ENCODE measurements at places on chromosomes 13 and 19.

DNA sequence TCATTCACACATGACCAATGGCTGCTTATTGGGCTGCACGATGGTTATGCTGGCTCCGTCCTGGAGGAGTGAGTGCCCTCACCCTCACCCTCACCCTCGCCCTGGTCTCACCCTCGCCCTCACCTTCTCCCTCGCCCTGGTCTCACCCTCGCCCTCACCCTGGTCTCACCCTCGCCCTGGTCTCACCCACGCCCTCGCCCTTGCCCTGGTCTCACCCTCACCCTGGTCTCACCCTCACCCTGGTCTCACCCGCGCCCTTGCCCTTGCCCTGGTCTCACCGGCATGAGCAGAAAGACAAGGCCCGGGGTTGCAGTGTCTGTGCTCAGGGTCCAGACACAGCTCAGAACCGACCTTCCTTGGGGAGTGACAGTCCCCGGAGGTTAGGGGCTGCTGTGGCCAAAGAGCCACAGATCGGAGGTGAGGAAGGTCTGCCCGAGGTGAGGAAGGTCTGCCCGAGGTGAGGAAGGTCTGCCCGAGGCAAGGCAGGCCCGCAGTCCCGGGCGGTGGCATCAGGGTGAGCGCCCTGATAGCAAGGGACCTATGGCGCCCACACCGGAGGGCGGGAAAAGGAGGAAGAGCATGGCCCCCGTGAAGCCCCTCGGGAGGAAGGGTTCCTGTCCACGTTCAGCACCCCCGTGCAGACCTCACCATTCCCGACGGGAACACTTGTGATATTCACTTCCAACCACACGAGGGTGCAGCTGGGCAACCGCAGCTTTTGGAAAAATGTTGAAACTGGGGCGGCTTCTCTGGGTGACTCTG is 65.6 kb downstream of the MCF2L start:
- DNase-seq, result no peak

- DNase-seq, result no peak
Observed at GRCh38 chr13:109010912-109011311, 381.5 kb downstream of the MYO16 start.

DNA sequence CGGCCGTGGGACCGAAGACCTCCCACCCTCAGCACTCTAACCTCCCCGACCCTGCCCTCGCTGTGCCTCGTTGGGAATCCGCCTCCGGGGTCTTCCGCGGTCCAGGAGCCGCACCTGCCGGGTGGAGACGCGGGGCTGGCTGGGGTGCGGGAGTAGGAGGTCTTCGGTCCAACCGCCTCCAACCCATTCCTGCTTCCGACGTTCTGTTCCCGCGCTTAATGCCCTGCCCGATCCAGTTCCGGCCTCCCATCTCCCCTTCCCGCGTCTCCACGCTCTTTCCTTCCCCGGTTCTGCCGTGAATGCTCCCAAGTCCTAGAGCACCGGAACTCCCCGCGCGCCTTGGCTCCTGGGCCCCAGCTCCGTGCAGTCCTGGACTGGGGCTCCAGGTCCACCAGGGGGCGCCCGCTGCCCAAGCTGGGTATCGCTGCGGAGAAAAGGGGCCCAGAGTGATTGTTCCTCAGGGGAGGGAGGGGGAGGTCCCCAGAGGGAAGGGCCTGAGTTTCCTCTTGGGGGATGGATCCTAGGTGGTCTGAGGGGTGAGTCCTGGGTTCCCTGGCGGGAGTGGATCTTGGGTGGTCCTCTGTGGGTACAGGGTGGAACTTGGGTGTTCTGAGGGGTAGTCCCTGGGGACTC is 14.1 kb upstream of the TNFSF9 start:
- DNase-seq, result peak; percentile 41

DNA sequence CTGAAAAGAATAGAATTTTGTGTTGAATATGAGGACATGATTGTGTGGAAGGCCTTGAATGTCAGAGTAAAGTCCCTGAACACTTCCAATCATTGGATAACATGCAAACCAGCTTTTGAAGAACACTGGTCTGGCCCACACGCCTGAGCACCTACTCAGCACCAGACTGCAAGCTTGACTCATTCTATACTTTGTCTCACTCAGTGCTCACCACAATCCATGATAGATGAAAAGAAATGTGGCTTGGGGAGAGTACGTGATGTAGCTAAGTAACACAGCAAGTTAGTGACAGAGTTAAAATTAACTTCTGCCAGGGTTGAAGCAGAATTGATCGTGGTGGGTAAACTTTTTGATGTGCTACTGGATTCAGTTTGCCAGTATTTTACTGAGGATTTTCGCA is 12.0 kb downstream of the DLEU7 start:
- DNase-seq, result no peak

DNA sequence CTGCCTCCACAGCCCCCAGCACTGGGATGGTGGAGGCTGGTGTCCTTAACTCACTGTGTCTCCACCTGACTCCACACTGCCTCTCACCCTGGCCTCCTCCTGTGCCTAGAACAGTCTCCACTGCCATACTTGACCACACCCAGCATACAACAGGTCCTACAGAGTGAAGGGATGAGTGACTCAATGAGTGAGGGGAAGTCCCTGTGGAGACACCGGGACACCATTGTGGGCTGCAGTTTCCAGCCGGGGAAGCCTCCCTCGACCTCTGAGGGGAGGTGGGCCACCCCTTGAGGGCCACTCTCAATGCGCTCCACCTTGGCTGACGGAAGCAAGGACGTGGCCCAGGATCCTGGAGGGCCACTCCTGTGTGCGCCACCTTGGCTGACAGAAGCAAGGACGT is 2.8 kb upstream of the ZNF135 start:
- DNase-seq, result no peak

DNA sequence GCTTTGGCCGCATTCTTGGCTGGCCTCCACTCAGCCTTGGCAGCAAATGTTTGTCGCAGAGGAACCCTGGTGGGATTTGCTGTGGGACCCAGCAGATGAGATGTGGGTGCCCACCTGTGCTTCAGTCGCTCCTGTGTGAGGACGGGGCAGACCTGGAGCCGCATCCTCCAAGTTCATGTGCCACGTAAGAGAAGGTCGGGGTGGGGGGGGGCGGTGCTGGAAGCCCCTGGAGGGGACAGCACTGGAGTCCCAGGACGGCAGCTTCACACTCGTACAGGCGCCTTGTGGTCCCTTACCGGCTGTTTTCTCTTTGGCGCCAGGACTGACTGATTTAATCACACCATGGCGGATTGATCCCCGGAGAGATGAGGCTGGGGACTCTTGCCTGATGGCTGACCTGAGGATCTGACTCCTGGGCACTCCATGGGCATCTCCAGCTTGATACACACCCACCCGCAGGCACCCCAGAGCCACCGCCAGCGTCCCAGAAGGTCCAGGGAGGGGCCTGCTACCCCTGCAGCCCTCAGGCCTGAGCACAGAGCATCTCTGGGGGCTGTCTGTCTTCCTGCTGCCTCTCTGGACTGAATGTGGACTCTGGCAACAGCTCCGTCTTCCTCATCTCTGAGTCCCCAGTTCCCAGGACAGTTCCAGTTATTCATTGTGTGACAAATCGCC is 10.0 kb upstream of the GRTP1 start:
- no peak for DNase-seq

- no peak for DNase-seq
Observed at GRCh38 chr19:33301144-33301899, 1.0 kb downstream of the CEBPA start.

DNA sequence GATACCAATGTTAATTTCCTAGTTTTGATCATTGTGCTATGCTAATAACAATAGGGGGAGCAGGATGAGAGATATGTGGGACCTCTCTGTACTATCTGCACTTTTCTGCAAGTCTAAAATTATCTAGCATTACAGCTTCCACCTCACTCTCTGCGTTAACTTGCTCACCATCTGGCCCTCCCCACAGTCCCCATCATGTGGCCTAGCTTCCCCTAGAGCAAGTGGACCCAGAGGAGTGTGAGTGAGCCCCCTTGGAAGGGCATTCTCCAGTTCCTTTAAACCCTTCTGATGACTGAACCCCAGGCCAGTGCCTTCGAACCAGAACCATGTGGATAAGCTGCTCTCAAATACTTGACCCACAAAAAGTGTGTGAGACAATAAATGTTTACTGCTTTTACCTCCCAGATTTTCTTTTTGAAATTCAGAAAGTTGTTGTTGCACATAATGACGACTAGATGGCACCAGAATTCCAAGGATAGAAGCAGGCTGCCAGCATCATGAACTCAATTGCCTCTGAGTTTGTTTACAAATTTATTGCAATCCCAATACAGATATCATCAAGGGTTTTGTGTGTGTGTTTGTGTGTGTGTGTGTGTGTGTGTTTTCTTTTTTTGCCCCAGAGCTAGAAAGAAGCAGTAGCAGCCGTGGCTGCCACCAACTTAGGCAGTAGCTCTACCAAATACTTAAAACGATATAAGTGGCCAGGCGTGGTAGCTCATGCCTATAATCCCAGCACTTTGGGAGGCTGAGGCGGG is 49.0 kb upstream of the ZNF780A start:
- peak; percentile 77 for DNase-seq
